Heart left ventricle (tissue), 16 donors: ENCODE measurements at places on chromosomes 16 and 17. TPM values are rescaled to one million over a fixed set of nuclear protein-coding genes. Genes with fewer than 3 reads are reported as not detected.

OTOP3 gene
- not detected for polyA plus RNA-seq

GRCh38 chr17:57305908-57306504 lies 49.7 kb downstream of the MSI2 start:
- DNase-seq = no peak

NPIPB8 gene
- not detected for polyA plus RNA-seq

GRCh38 chr16:88010968-88011483 lies 59.8 kb downstream of the BANP start:
- DNase-seq = no peak

LITAFD gene
- not detected for polyA plus RNA-seq

DNA sequence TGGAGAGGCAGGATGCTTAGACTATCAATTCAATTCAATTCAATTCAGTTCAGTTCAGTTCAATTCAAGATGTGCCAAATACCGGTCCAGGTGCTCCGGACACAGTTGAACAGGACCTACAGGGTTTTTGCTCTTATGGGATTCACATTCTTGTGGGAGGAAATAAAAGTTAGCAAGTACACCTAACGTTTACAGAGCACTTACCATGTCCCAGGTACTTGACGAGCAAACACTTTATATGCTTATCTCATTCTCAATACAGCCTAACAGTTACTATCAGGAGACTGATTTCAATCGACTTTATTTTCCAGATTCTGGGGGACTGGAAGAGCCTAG lies 467 bp upstream of the GDE1 start:
- no peak for DNase-seq

DNA sequence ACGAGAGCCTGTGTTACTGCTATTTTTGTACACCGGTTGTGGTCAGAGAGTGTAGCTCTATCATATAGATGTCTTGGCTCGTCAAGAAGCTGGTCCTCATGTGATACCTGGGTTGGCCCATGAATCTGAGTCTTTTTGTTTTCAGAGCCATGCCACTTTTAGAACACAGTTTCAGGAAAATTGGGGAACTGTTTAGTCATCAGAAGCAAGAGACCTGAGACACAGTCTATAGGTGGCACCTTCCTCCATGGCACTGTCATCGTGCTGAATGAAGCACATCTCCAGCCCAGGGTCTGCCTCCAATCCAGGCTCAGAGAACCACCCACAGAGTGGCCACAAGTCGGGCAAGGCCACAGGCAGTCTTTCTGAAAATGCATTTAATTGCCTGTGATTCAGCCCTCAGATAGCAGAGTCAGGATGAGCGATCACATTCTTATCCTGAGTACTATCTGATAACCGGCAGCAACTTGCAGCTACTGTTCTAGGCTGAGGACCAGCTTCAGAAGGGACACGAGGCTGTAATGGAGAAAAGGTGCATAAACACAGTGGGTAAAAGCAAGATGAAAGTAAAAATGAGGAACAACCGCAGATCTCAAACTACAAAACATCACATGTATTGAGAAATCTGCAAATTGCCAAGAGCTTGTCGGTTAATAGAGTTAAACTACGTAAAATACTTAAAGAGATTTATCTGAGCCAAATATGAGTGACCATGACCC lies 14.2 kb upstream of the HAPSTR1 start:
- no peak for DNase-seq

DNA sequence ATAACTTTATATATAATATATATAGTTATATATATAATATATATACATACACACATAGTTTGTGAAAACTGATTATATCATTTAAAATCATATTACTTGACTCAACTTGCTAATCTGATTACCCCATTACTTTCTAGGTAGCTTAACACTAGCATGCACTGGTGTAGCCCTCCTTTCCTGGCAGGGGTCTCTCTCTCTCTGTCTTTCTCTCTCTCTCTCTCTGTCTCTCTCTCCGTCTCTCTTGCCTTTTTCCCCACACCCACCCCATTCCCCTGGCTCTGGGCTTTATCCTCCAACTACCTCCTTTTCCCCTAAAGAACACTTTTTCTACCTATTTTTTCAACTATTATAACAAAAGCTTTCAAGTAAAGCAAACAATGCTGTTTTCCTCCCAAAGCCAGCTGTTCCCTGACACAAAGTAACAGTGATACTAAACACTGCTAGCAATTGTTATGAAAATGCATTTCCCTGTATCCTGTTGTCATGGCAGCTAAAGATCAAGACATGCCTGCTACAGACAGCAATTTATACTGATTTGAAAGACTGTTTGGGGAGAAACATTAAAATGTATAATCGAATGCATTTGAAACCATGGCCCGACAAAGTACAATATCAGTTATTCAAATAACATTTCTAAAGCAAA lies 89.4 kb downstream of the CHD9NB start:
- no peak for DNase-seq

DNA sequence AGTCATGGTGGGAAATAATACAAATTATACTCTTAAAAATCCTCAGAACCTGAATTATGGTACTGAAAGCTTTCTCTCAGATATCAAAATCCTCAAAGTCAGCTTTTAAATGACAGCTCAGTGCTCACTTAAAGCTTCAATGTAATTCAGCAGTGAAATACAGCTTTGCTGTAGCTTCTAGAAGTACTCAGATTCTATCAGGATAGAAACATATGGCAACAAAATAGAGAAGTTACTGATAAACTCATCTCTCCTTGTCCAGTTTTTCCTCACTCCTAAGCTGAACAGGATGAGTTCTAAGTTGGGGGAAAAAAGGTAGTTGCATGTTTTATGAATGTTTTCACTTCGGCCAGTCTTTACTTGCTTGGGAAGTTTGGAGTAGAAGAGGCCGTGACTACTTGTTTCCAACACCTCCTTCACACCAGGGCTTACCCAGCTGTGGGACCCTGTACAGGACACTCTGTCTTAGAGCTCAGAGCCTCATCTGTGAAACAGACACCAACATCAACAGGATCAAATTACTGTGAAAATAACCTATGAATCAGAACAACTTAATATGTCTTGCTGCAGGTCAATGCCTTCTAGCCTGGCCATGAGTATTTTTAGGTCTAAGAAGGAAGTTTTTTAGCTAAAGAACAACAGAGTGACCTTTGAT lies 30.2 kb downstream of the OGFOD1 start:
- DNase-seq = no peak

DNA sequence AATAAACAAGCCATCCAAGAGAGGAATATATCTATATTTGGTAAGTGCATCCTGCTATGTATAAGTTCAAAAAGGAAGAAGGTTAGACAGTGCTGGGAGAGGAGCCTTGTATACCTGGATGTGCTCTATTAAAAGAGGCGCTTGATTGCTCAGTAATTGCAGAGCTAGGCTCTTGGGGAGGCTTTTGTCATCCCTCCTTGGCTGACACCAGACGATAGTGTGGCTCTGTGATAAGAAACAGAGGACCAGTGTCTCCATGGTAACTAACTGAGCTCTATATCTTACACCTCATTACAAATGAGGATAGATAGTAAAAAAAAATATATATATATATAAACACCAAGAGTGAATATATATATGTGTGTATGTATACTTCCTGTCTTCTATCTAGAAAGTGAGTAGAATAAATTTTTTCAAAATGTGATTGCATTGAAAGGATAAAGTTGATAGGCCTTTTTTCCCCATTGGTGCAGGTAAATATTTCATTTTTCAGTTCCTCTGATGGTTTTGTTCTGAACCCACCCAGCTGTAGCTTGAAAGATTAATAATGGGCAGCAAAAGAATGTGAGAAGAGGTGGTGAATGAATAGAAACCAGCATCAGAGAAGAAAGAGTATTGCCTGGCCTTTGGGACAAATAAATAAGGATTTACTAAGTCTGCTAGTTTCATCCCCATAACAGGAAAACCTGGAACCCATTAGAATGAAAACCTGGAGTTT lies 303.7 kb downstream of the ZFHX3 start:
- no peak for DNase-seq

DNA sequence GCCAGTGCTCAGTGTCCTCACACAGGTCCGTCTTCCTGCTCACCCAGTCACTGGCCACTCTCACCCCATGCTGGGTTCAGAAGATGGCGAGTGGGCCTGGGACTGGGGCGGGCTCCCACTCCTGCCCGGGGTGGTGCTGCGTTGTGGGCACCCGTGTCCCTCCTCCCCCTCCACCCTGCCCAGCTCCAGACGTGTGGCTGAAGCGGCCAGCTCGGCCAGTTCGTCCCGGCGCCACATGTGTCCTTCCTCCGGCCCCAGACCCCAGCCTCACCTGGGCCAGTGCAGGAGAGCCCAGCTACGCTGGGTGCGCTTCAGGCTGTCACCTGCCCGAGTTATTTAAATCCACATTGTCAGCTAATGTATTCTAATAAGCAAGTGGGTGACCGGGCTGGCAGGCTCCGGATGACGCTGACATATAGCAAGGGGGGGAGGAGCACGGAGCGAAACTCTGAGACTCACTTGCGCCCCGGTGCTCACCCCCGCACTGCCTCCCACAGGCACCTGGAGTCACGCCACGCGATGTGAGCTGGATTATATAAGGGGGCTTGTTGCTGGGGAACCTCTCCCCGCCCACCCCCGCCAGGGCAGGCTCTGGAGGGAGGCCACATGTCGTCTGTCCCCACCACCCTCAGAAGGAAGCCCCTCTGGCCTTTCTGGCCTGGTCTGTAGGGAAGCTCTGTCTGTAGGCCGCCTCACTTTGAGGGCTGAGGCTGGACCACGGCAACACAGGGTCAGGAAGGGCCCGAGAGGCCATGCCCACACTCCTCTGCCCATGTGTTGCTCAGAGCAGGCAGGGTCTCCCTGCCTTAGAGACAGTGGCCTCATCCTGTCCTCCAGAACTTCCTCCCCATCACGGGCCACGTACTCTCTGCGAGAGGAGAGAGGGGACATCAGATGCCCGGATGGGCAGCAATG lies 7.1 kb upstream of the BAIAP2 start:
- DNase-seq = peak; percentile 18
